ENCODE measurements at places on chromosomes 3 and 15. TPM values are rescaled to one million over a fixed set of nuclear protein-coding genes. Genes with fewer than 3 reads are reported as not detected.

ZFYVE19 gene
- 18.8 TPM for total RNA-seq

DAPK2 gene
- 2.1 TPM for total RNA-seq

SPG21 gene
- 78.9 TPM for total RNA-seq

ANKRD34C gene
- total RNA-seq, result not detected

IQGAP1 gene
- total RNA-seq, result 315 TPM

KLHL40 gene
- not detected for total RNA-seq

MAP6D1 gene
- 0.68 TPM for total RNA-seq

BFSP2 gene
- not detected for total RNA-seq

TIGIT gene
- not detected for total RNA-seq

TRPM1 gene
- 0.68 TPM for total RNA-seq

NUP210 gene
- under 0.01 TPM for total RNA-seq

CYP8B1 gene
- not detected for total RNA-seq

AADAC gene
- total RNA-seq, result not detected

EPHB1 gene
- 0.07 TPM for total RNA-seq

DAZL gene
- not detected for total RNA-seq

All from nasal cavity respiratory epithelium epithelial cell of viscerocranial mucosa (primary cell).